Activated CD8-positive, alpha-beta memory T cell treated with anti-CD3 and anti-CD28 coated beads, Interleukin-2, amount 10 ng/mL, durations not matched to agents 7 days and 5 days (primary cell): ENCODE measurements at places on chromosomes 16 and 17. TPM values are rescaled to one million over a fixed set of nuclear protein-coding genes. Genes with fewer than 3 reads are reported as not detected.

DNA sequence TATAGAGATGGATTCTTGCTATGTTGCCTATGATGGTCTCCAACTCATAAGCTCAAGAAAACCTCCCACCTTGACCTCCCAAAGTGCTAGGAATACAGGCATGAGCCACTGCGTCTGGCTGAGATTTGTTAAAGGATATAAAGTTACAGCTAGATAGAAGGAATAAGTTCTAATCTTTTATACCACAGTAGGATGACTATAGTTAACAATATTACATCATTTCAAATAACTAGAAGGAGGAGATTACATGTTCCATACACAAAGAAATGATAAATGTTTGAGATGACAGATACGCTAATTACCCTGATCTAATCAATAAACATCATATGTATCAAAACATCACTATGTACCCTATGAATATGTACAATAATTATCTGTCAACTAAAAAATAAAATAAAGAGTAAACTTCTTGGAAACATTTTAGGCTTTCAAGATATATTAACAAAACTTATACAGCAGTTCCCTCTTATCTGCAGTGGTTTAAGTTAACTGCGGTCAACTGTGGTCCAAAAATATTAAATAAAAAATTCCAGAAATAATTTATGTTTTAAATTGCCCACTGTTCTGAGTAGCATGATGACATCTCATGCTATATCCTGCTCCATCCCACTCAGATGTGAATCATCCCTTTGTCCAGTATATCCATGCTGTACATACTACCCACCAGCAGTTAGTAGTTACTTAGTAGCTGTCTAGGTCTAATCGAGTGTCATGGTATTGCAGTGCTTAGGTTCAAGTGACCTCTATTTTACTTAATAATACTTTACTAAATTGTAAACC lies 129.2 kb upstream of the NACA2 start:
- peaks cover 45% of the 10 kb centered on the region for H3K36me3 ChIP-seq
- H3K4me3 ChIP-seq, result no peak overlapping the region
- H3K27me3 ChIP-seq, result no peaks in the 10 kb centered on the region
- H3K27ac ChIP-seq, result no peak overlapping the region
- DNase-seq, result no peak

Gene TMEM98
- total RNA-seq, result 1.2 TPM

Gene CDH3
- total RNA-seq, result not detected

Gene TK2
- 10.8 TPM for total RNA-seq

Gene FADS6
- total RNA-seq, result not detected

DNA sequence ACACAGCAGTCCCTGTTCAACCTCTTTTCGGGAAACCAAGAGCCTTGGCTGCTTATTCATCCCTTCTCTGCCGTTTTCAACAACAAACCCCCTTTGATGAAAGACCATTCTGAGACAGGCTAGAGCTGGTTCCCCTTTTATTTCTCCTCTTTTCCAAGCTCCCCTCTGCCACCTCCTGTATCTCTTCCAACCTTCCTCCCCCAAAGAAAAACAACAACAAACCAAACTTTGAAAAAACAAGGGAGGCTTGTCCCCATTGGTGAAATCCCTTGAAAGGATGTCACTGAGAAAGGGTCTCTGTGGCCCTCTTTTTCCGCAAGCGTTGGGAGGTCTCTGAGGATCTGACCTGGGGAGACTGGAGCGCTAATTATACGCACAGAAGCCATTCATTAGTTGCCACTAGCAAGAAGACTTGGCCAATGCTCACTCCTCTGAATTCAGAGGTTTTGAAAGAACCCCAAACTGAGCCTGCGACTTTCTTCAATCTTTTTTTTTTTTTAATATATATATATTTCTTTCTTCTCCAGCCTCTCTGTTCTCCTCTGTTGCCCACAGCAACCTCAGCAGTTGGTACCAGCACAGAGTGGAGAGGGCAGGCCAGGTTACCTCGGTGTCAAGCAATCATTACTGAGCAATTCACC lies 101.4 kb downstream of the PITPNC1 start:
- H3K4me3 ChIP-seq, result peak overlapping the region; percentile 67
- DNase-seq, result no peak
- no peaks in the 10 kb centered on the region for H3K27me3 ChIP-seq
- H3K27ac ChIP-seq, result peak overlapping the region; percentile 95

- no peaks in the 10 kb centered on the region for H3K36me3 ChIP-seq
- H3K27ac ChIP-seq, result no peak overlapping the region
- H3K4me3 ChIP-seq, result no peak overlapping the region
- H3K27me3 ChIP-seq, result no peaks in the 10 kb centered on the region
Observed at GRCh38 chr16:52123061-52123839, 423.7 kb downstream of the TOX3 start.

DNA sequence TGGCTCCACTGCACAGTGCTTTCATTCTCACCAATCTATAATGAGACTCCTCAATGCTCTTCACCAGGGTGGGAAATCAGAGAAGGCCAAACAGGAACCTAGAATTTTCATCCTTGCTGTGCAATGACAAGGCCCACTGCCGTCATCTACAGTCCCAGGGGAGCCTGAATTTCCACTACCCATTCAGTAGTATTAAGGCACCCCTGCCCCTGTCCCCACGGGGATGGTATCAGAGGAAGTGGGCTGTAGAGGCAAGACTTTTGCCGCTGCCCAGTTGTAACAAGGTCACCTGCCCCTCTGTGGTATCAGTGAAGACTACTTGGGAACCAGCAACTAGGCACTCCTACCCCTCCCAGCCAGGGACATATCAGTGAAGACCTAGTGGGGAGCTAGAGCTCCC lies 104.5 kb downstream of the C16orf78 start:
- no peak overlapping the region for H3K4me3 ChIP-seq
- H3K27me3 ChIP-seq, result peaks cover 17% of the 10 kb centered on the region
- H3K27ac ChIP-seq, result no peak overlapping the region
- no peaks in the 10 kb centered on the region for H3K36me3 ChIP-seq

GRCh38 chr17:41648411-41649195 lies 24.2 kb upstream of the KRT17 start:
- H3K4me3 ChIP-seq, result peak overlapping the region; percentile 55
- no peaks in the 10 kb centered on the region for H3K27me3 ChIP-seq
- H3K4me1 ChIP-seq, result peaks cover 8% of the 10 kb centered on the region
- H3K27ac ChIP-seq, result peak overlapping the region; percentile 75

- no peak overlapping the region for H3K4me3 ChIP-seq
- H3K36me3 ChIP-seq, result peaks cover 36% of the 10 kb centered on the region
- H3K4me1 ChIP-seq, result peaks cover 28% of the 10 kb centered on the region
Observed at GRCh38 chr17:82475458-82475857, 16.9 kb downstream of the NARF start.

DNA sequence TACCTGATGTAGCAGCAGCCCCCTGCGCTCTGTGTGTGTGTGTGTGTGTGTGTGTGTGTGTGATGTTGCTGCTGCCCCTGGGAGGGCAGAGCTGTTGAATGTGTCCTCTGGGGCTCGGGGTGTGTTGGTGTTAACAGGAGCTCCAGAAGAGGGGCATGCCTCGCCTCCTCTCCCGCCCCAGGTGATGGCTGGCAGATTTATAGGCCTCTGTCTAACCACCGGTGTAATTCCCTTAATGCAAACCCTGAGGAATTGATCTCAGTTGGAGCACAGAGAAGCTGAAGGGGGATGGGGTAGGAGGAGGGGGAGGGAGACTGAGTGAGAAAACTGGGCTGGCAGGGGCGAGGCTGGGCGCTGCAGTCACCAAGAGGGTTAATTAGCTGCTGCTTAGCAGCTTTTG lies 10.0 kb downstream of the CACNA1G start:
- H3K36me3 ChIP-seq, result no peaks in the 10 kb centered on the region
- DNase-seq, result no peak
- no peak overlapping the region for H3K4me3 ChIP-seq
- no peaks in the 10 kb centered on the region for H3K4me1 ChIP-seq

Gene SLC26A11
- 4.3 TPM for total RNA-seq

Gene NPIPA8
- 29.6 TPM for total RNA-seq

DNA sequence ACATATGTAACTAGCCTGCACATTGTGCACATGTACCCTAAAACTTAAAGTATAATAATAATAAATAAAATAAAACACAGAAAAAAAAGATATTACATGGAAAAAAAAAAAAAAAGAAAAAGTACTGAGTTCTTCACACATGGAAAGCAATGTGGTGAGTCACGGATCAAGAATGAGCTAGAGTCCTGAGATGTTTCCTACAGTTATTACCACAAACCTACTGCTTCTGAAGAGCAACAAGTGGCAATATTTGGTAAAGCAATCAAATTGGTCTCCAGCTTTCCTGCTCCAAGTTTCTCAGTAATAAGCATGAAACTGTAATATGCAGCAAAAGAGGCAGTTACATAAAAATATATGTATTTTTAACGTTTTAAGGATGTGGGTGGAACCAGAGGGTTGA lies 223.3 kb upstream of the SALL1 start:
- no peaks in the 10 kb centered on the region for H3K4me1 ChIP-seq
- DNase-seq, result no peak
- no peak overlapping the region for H3K4me3 ChIP-seq
- H3K27me3 ChIP-seq, result no peaks in the 10 kb centered on the region
- no peak overlapping the region for H3K27ac ChIP-seq

DNA sequence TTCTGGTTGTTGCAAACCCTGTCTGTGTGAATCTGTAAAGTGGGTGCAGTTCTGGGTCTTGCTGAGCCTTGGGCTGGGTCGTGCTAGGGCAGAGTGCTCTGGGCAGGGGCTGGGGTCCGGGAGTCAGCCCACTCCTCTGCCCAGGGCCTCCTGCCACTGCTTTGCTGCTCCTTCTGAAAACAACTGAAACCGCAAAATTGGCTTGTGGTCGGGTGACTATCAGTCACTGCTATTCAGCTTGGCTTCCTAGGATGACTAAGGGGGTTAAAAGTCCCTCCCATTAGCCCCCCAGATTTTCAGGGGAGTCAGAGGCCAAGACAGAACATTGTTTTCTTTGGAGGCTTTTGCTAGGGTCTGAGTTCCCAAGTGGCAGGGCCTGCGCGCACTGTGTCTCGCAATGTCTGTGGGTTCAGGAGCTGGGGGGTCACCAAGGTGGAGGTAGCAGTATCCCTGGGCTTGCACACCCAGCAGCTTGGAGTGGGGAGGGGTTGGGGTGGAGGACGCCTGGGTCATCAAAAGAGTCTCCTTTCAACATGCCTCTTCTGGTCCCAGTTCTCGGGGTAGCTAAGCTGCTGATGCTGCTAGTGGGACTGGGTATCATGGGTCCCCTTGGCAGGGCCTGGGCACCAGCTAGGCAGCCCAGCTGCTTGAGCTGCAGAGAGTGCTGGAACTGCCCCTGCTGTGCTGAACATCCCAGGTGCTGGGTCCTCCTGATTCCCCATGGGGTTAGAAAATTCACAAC lies 13.5 kb upstream of the TBX21 start:
- H3K4me1 ChIP-seq, result peaks cover 81% of the 10 kb centered on the region
- peak; percentile 96 for DNase-seq
- peaks cover 2% of the 10 kb centered on the region for H3K27me3 ChIP-seq
- peak overlapping the region; percentile 90 for H3K27ac ChIP-seq

GRCh38 chr17:48515925-48516900 lies 14.6 kb downstream of the HOXB1 start:
- peaks cover 56% of the 10 kb centered on the region for H3K4me1 ChIP-seq
- DNase-seq, result no peak
- H3K4me3 ChIP-seq, result no peak overlapping the region
- no peaks in the 10 kb centered on the region for H3K36me3 ChIP-seq

Gene SLC16A11
- 1.2 TPM for total RNA-seq

Gene TP53TG3C
- total RNA-seq, result not detected

DNA sequence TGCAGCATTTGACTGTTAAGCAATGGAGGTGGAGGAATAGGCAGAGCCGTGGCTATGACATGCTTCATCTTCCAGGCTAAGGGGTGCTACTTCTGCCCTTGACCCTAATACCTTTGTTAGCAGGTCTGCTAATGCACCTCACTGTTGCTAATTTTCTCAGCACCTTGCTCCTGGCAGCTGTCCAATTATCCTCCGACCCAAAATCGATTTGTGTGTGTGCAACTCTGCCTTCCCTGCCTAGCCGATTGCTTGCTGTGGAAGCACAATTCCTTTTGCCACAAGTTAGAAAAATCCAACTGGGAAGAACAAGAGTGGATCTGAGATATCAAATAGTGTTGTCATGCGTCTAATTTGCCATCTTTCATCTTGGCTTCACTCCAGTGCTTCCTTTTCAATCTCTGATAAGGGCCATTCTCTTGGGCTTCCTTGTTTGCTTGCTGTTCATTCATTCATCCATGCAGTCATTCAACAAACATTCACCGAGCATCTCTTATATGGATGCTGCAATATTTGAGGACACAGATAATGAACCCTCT lies 422.8 kb downstream of the RBFOX1 start:
- no peaks in the 10 kb centered on the region for H3K4me1 ChIP-seq
- no peaks in the 10 kb centered on the region for H3K36me3 ChIP-seq
- no peak overlapping the region for H3K27ac ChIP-seq
- H3K4me3 ChIP-seq, result no peak overlapping the region

Gene MYCBPAP
- 6.7 TPM for total RNA-seq

Gene CLEC18C
- 0.20 TPM for total RNA-seq

DNA sequence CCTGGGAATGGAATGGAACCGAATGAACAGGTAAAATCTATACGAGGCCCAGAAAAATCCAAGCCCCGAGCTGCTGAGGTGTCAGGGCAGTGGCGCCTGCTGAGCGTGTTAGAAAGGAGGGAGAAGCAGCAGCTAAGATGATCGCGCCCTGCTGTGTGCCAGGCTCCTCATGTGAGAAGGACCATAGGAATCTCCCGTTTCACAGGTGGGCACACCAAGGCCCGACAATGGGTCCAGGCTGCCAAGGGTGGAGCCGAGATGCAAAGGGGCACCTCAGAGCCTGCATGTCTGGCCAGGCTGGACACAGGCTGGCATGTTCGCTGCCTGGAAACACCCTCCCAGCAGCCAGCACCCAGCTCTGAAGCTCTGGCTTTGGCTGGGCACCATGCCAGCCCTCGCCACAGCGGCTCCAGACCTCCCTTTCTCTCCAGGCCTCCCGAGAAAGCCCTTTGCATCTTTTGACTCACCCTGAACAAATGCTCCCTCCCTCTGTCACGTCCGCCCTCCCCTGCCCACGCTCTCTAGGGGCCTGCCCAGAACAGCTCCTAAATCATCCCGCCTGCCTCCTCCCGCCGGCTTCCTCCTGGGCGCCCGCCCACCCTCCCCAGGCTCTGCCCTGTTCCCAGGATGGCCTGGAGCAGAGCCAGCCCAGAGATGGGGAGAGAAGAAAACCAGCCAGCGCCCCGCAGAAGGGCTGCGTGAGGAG lies 217.8 kb upstream of the GSE1 start:
- H3K27ac ChIP-seq, result no peak overlapping the region
- no peaks in the 10 kb centered on the region for H3K4me1 ChIP-seq
- no peaks in the 10 kb centered on the region for H3K36me3 ChIP-seq
- no peak overlapping the region for H3K4me3 ChIP-seq
- DNase-seq, result no peak
- no peaks in the 10 kb centered on the region for H3K27me3 ChIP-seq
